CD8-positive, alpha-beta memory T cell (primary cell): ENCODE measurements at places on chromosomes 3 and 15. TPM values are rescaled to one million over a fixed set of nuclear protein-coding genes. Genes with fewer than 3 reads are reported as not detected.

DNA sequence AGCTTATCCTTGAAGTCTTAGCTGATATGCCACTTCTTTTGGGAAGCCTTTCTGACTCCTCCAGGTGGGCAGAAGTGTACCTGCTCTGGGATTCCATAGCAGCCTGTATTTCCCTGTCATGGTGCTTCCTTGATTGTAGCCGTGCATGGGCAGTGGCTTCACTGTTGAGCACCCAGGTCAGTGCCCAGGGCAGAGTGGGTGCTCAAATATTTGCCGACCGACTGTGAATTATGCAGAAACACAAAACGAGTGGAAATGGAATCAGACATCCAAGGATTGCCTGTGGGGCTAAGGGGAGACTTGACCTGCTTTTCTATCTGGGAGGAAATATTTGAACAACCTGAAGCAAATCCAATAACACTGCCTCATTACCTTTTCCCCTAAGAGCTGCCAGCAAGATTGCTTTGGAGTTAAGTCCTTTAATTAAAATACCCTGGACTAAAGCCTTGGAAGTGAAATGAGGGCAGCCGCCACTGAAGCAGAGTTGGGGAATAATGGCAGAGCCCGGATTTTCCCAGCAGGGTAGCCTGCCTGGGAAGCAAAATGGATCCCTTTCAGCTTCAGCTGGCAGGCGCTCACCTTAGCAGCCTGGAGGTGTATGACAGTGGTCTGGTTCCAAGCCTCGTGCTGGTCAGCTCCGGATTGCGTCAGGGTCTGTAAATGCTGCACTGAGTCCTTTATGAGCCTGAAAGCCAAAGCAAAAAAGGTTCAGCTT, 14.9 kb downstream of the ACOX2 start:
- no peak for DNase-seq

DNA sequence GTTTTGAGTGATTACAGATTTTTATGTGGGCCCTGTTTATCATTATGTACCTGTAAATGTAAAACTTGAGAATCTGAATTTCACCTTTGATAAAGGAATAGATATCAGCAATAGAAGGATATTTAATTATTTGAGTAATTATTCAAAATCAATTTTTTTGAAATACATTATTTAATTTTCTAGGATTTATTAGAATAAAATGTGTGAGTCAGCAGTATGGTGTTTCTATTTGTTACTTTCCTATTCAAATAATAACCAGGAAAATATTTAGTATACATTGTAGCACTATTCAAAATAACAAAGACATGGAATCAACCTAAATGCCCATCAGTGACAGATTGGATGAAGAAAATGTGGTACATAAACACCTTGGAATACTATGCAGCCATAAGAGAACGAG, 22.1 kb downstream of the CAPN7 start:
- no peak for DNase-seq

- DNase-seq, result no peak
These were observed 120.5 kb downstream of the CORO2B start for GRCh38 chr15:68699124-68699880.

- no peak for DNase-seq
These were observed 19.9 kb downstream of the PXK start for GRCh38 chr3:58352626-58353025.

DNA sequence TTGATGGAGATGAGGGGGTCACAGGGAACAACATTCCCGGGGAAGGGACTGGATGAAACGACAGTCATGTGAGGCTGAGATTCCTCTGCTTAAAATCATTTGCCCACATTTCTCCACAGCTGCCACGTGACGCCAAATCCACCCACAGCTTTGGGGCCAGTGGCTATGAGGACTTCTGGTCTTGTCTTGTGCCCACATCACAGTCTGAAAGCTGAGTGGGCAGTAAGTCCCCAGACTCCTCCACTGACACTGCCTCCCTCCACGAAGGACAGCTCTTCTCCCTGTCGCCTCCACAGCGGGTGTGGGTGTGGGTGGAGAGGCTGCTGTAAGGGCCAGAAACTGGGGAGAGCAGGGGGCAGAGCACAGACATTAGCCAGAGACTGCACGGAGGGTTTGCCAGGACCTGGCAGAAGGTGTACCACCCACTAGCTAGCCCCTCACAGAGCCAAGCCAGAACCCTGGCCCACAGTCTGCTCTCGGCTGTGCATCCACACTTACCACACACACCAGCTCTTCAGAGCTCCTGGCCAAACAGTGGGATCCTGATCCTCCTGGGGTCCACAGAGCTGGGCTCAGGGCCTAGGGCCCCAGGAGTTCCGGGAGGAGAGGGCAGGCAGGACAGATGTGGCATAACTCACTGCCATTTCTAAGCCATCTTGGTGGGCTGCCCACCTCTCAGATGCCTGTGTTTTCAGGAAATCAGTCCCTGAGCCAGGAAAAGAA, 24.2 kb downstream of the RAB6B start:
- DNase-seq, result no peak

GRCh38 chr15:43487271-43487895, 5.6 kb downstream of the TP53BP1 start:
- no peak for DNase-seq

- DNase-seq, result no peak
These were observed 42.1 kb upstream of the FGF7 start for GRCh38 chr15:49380912-49381311.

DNA sequence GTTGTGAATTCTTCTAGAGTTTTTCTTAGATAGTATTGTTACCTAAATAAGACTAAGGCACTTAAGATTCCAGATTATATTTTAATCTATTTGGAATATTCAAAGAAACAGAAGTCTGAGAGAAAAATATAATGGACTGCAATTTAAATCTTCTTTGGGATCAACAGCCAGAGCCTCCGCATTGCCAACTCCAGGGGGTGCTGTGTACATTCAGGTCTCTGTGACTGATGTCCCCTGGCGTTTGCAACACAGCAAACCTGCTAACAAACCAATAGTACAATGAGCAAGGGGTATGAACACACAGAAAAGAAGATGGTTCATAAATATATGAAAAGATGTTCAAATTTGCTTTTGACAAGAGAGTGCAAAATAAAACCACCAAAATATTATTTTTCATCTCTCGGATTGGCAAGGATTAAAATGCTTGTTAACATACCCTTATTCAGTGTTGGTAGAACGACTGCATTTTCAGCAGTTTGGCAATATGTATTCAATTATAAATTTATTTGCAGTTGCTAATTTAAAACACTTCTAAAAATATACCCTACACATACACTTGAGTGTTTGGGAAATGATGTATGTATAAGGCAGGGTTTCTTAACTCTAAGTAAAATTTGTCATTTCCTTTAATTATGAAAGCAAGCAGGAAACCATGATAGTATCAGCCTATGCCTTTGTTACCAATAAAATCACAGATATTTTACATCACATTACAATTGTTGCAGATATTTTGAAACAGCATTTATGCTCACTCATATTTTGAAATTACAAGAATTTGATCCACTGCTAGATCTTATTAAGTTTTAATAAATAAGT, 16.1 kb upstream of the TM4SF1 start:
- DNase-seq, result no peak

DNA sequence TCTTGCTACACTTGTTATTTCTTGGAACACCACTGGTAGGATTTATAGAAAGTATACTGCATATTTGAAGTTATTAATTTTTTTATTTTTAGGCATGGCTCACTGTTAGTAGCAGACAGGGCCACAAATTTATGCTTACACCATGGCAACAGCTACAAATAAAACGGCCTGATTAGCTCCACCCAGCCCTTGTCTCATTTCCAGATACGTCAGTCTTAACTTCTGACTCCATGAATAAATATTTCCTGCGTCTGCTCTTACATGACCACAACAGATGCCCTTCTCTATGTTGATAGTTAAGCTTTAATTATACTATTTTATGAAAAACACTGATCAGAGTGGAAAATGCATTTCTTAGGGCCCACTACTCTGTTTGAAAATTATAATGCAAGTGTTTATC, 62.3 kb upstream of the CPOX start:
- DNase-seq, result no peak

DNA sequence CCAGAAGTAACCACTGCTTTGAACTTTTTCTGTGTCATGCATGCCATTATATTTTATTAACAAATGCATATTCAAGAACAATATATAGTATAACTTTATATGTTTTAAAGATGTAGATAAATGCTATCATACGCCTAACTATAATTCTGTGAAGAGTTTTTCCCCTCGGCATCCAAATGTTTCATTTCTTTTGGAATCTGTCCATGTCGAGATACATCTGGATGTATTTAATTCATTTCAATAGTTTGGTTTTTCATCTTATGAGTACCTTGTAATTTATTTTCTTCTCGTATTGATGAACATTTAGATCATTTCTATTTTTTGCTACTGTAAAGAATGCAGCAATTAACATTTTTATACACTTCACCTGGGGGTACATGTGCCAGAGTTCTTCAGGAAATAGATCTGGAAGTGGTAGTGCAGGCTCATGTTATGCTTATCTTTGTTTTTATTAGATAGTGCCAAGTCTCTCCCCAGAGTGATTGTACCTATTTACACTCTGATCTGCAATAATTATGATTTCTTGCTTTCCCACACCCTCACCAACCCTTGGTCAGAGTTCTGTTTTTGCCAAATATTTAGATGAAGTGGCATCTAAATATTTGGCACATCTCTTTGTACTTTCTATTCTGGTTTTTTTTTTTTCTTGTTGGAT, 29.7 kb downstream of the USP13 start:
- no peak for DNase-seq

DNA sequence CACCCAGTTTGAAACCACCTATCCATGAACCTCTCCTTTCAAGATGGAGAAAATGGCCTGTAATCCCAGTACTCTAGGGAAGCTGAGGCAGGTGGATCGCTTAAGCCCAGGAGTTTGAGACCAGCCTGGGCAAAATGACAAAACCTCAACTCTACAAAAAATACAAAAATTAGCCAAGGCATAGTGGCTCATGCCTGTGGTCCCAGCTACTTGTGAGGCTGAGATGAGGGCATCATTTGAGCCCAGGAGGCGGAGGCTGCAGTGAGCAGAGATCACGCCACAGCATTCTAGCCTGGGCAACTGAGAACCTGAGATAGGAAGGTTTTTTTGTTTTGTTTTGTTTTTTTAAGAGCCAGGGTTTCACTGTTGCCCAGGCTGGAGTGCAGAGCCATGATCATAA, 5.4 kb downstream of the TKT start:
- no peak for DNase-seq

DNA sequence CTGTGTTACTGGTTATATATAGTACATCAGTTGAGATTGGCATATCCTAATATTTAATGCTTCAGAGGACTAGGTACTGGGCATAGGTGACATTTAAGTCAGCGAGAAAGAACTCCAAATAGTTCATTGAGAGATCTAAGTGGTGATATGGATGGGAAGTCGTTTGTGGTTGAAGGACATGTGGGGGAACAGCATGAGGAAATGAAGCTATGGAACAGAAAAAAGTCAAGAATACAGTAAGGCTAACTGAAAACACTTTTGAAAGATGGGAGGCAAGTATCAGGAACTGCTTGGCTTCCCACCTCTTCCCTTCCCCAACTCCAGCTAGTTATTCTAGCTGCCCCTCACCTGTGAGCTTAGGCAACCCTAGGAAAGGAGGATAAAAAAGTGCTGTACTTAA, 3.7 kb upstream of the MYO5A start:
- DNase-seq, result no peak

DNA sequence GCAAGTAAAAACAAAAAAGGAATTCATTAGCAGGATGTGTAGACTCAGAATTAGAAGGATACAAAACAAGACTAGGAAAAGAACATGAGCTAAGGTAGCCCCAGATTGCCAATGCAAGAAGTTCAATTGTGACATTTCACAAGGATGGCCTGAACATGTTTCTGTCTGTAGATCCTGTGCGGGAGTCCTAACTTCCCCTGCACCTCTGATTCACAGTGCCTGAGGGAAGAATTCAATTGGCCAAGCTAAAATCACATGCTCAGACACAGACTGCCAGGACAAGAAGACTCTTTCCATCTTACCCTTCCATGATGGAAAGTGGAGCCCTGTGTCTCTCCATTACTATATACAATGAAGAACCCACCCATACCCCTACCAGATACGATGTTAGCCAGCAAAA, 251.5 kb downstream of the KCNH8 start:
- DNase-seq, result no peak

GRCh38 chr3:157861076-157861765, 245.0 kb downstream of the SHOX2 start:
- no peak for DNase-seq

DNA sequence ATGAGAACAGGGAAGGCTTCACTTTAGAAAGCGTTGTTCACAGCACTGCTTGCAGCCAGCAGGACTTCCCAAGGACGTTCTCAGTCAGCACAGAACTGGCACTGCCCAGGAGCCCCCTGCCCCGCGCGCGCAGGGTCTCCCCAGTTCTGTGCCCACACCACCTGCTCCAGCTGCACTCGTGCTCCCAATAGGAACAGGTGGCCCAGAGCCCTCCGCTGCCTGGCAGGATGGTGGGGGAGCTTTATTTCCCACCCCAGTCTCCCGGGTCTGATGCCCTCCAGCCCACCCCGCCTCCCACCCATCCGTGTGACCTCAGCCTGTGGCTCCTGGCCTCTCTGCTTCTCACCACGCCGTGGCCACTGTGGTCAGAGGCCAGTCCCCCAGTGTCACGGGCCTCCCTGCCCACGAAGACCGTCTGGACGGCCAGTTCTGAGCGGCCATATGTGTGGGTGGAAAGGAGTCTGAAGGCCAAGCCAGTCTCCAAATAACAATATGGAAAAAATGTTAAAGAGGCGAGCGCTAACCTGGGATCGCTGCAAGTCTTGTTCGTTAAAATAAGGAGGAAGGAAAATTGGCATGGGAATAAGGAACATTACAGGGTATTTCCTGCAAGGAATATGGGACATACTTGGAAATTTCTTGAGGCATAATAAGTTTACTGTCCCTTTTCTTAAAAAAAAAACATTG, 54.6 kb upstream of the PCSK6 start:
- no peak for DNase-seq

DNA sequence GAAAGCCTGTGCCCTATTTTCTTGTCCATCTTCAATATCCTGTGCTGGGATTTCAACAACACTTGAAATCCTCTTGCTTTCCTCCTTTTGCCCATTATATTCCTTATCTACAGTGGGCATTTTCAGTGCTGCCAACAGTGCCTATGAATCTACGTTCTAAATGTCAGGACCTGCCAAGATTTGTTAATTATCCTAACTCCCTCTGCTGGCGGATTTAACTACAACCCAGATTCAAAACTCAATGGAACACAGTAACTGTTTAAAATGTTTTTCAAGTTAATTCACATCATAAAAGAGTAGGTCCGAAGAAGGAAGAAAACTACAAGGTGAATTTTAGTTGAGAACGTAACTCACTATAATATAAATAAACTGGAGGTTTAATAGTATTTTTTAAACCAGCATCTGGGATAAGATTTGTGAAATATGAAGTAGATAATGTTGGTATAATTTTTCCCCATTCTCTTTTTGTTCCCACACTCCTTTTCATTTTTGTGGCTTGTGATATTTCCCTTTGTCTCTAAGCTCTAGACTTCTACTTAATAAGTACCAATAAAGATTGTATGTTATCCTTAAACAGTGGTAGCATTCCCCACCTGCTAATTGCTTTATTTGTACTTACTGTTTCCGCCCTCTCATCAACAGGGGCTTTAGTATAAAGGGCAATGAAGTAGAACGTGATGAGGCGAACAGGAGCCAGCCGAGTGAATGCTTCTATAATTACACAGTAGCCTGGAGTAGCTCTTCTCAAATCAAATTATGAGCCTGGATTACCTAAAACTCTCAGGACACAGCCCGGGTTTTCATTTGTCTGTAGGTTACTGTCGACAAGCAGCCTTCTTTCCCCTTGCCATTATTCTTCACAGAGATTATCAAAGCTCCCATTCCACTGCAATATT, 302.5 kb upstream of the ATP11B start:
- DNase-seq, result no peak

The PPP1R14D gene
- not detected for total RNA-seq

The HYKK gene
- total RNA-seq, result 0.94 TPM

The PLA1A gene
- total RNA-seq, result not detected

The NUSAP1 gene
- 106 TPM for total RNA-seq

The PLS1 gene
- total RNA-seq, result 4.1 TPM

The PRR20G gene
- total RNA-seq, result not detected

The BLOC1S6 gene
- 50.9 TPM for total RNA-seq
